NCI-H187 (cell line): ENCODE measurements at places on chromosomes 2 and 18.

- DNase-seq: no peak
Measured at GRCh38 chr2:212299943-212300342, 238.7 kb downstream of the ERBB4 start.

DNA sequence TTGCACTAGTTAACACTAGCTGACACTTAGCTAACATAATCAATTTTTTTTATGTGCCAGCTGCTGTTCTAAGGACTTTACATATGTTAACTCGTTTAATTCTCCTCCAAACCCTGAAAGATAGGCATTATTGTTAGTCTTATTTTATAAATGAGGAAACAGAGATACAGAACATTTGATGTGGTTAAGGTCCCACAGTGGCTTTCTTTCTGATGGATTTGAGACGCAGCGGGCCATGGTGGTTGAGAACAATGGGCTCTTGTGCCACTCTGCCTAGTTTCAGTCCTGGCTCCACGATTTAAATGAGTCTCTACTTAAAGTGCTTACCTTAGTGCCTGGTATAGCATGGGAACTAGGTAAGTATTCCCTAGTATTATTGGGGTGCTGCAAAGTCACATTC is 201.9 kb upstream of the SPRED2 start:
- no peak for DNase-seq

GRCh38 chr2:241841181-241842066 is 17.3 kb downstream of the PDCD1 start:
- no peak for DNase-seq

GRCh38 chr2:231172025-231172424 is 26.4 kb upstream of the ARMC9 start:
- DNase-seq: no peak

DNA sequence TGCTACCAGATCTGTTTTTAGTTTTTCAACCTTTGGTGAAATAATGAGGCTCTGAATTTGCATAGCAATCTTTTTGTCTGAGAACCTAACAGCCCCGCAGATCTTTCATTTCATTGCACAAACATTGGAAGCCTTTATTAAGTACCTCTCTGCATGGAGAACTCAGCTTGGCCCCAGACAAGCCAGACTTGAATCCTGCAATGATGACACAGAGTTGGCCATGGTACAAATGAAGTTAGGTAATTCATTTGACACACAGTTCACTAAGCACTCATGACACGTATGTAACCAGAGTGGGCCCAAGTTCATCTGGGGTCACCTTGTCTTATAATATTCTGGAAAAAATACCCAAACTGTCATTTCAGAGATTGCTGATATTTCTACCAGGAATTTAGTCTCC is 439.1 kb upstream of the ID2 start:
- DNase-seq: no peak

- no peak for DNase-seq
Measured at GRCh38 chr2:79638954-79639353, 126.1 kb downstream of the CTNNA2 start.

- DNase-seq: no peak
Measured at GRCh38 chr2:54758951-54759350, 35.5 kb downstream of the EML6 start.

GRCh38 chr18:79792988-79793355 is 4.8 kb upstream of the KCNG2 start:
- no peak for DNase-seq

GRCh38 chr2:210528716-210529115 is 27.7 kb upstream of the CPS1 start:
- DNase-seq: no peak
